ENCODE measurements at places on chromosomes 6 and 20. TPM values are rescaled to one million over a fixed set of nuclear protein-coding genes. Genes with fewer than 3 reads are reported as not detected.

Gene OXT
- polyA plus RNA-seq, result not detected

Gene CENPW
- 8.8 TPM for polyA plus RNA-seq

Gene SLC17A3
- not detected for polyA plus RNA-seq

Gene TAGAP
- not detected for polyA plus RNA-seq

Gene NUDT3
- 11.9 TPM for polyA plus RNA-seq

Gene PSMG4
- polyA plus RNA-seq, result 61.3 TPM

Gene TREM2
- polyA plus RNA-seq, result not detected

Measured in SK-N-SH (cell line).